ENCODE measurements at places on chromosomes 2 and 18.

- no peak for DNase-seq
Observed at GRCh38 chr2:109232909-109233308, 103.9 kb downstream of the SH3RF3 start.

GRCh38 chr2:19902216-19902740 is 495 bp upstream of the TTC32 start:
- no peak for DNase-seq

- no peak for DNase-seq
Observed at GRCh38 chr2:201114846-201115245, 1.1 kb upstream of the CFLAR start.

DNA sequence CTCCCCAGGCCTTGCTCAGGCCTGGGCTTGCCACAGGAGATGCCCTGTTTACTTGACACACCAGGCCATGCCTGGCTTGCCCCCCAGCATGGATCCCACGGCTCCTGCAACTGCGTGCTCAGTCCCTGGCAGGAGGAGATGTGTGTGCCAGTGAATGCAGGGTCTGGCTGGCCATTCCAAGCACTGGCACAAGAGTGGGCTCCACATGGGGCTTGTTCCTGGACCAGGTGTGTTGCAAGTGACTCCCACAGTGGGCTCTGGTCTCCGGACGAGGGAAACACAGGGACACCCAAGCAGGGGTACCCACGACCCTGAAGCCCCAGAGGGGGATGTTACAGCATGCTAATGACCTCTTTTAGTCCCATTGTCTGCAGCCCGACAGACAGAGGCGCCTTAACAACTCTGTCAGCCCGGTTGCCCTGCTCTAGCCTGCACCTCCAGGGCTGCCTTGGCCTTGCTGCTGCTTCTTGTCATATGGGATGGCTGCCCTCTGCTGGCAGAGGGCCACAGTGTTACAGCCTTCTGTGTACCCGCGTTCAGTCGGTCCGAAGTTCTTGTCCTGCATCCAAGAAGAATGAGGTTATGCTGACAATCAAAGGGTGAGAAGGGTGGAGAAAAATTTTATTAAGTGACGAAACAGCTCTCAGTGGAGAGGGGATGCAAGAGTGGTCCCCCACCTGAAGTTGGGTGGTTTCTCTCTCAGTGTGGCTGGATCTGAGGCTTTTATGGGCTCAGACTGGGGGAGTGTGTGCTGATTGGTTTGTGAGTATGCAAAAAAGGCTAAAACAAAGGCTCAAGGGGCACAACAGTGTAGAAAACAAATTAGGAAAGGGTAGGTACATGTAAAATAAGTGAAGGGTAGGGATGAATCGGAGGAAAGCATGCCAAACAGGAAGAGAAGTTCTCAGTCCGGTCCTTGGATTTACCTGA is 180.4 kb downstream of the MBD5 start:
- DNase-seq, result no peak

DNA sequence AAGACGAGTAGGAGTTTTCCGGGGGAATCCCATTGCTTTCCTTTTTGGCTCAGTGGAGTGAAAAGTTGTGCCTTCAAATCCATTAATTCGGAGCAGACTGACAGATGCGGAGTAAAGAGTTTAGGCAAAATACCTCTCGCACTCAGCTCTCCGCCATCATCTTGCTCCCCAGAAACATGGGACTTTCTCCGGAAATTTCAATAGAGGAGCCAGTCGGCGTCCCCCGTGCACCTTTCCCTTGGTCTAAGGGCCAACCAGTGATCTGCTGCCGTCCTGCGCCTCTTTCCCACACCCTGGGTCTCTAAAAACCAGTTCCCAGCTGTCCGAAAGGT is 318 bp downstream of the TYW5 start:
- no peak for DNase-seq

GRCh38 chr2:231347081-231347480 is 48.4 kb upstream of the B3GNT7 start:
- DNase-seq, result no peak

GRCh38 chr2:138503087-138503442 is 1.5 kb downstream of the SPOPL start:
- DNase-seq, result no peak

GRCh38 chr2:173749315-173749714 is 215.9 kb downstream of the SP3 start:
- DNase-seq, result no peak

Data from T-helper 22 cell (primary cell).